ENCODE measurements at places on chromosomes 2 and 18. TPM values are rescaled to one million over a fixed set of nuclear protein-coding genes. Genes with fewer than 3 reads are reported as not detected.

Gene FNDC4
- total RNA-seq, result 1.1 TPM

Gene CPLX4
- not detected for total RNA-seq

Gene TEX44
- total RNA-seq, result not detected

Gene LCT
- 0.08 TPM for total RNA-seq

DNA sequence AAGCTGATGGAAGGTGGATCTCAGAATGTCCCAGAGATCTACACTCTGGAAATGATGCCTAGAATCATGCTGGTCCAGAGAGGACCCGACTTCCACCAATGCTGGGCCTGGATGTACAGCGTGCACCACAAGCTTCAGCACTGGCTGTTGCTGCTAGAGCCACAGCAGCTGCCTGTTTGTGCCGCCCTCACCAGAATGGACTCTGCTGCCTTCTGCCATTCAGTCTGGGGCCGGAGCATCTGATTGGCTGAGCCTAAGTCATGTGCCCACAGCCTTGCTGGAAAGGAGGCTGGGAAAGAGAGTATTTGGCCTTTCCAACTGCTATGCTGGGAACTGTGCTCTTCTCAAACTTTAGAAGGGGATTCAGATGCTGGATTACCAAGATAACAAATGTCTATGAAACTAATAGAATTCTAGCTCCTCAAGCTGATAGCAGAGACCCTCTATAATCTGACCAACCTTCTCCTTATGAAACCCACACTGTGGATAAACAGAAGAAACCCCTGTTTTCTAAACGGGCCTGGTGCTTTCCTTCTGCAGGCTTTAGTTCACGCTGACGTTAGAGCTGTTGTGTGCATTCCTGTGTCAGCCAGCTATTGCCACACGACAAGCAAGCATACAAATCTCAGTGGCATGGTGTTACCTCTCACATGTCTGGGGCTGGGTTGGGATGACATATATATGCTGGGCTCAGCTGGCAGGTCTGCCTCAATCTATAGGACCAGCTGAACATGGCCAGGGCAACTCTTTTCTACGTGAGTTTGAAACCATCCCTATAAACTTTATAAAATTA lies 4.1 kb upstream of the LOXHD1 start:
- no peak for DNase-seq

GRCh38 chr2:104528101-104528500 lies 325.8 kb upstream of the POU3F3 start:
- no peak for DNase-seq

All from colonic mucosa (tissue), 4 donors.